Activated naive CD8-positive, alpha-beta T cell treated with anti-CD3 and anti-CD28 coated beads for 36 hours (primary cell): ENCODE measurements at places on chromosomes 4 and X. TPM values are rescaled to one million over a fixed set of nuclear protein-coding genes. Genes with fewer than 3 reads are reported as not detected.

Gene NKX6-1
- not detected for total RNA-seq

Gene DOK7
- total RNA-seq, result not detected

Gene FAM241A
- 7.4 TPM for total RNA-seq

Gene GLRB
- not detected for total RNA-seq

Gene SMR3B
- not detected for total RNA-seq

Gene SLC6A14
- total RNA-seq, result not detected

Gene TREX2
- 1.8 TPM for total RNA-seq

Gene ATOH1
- not detected for total RNA-seq

Gene FGFBP1
- not detected for total RNA-seq

Gene GC
- total RNA-seq, result not detected

Gene CLDN34
- total RNA-seq, result not detected

Gene ARR3
- not detected for total RNA-seq

Gene TMPRSS11B
- total RNA-seq, result not detected

Gene CSAG1
- not detected for total RNA-seq

Gene ACTRT1
- not detected for total RNA-seq

Gene CFAP99
- not detected for total RNA-seq

Gene HELT
- not detected for total RNA-seq

Gene MAGEB17
- not detected for total RNA-seq

Gene MMRN1
- 0.10 TPM for total RNA-seq

Gene GLOD5
- total RNA-seq, result not detected

Gene FRMPD3
- not detected for total RNA-seq

Gene UGT2B11
- not detected for total RNA-seq

Gene ATP2B3
- total RNA-seq, result not detected

Gene RAB9B
- 0.60 TPM for total RNA-seq

Gene NIPAL1
- total RNA-seq, result 1.8 TPM

Gene AFF2
- 1.7 TPM for total RNA-seq

Gene SMARCA1
- total RNA-seq, result 0.40 TPM

Gene ITM2A
- 53.4 TPM for total RNA-seq

Gene GAB1
- total RNA-seq, result 0.74 TPM

Gene HTT
- 49.4 TPM for total RNA-seq

Gene GPRASP1
- total RNA-seq, result 3.8 TPM

Gene PABPC1L2B
- not detected for total RNA-seq

Gene FHIP1A
- total RNA-seq, result 0.62 TPM

Gene F9
- not detected for total RNA-seq

Gene SCOC
- total RNA-seq, result 45.7 TPM

Gene TLR1
- total RNA-seq, result 2.4 TPM

Gene MANBA
- 8.7 TPM for total RNA-seq

Gene HGFAC
- total RNA-seq, result not detected

Gene TMEM31
- not detected for total RNA-seq

Gene PROM1
- 0.56 TPM for total RNA-seq

Gene CT47B1
- not detected for total RNA-seq

Gene AR
- not detected for total RNA-seq

Gene PNMA6F
- total RNA-seq, result not detected

Gene ARMCX1
- 6.9 TPM for total RNA-seq

Gene TAF7L
- not detected for total RNA-seq

Gene NAT8L
- total RNA-seq, result 0.60 TPM
